ENCODE measurements at places on chromosomes 5 and 9.

- DNase-seq: peak; percentile 59
Measured at GRCh38 chr5:40904205-40904993, 4.9 kb upstream of the C7 start.

- no peak for DNase-seq
Measured at GRCh38 chr5:88279584-88279983, 10.9 kb upstream of the TMEM161B start.

DNA sequence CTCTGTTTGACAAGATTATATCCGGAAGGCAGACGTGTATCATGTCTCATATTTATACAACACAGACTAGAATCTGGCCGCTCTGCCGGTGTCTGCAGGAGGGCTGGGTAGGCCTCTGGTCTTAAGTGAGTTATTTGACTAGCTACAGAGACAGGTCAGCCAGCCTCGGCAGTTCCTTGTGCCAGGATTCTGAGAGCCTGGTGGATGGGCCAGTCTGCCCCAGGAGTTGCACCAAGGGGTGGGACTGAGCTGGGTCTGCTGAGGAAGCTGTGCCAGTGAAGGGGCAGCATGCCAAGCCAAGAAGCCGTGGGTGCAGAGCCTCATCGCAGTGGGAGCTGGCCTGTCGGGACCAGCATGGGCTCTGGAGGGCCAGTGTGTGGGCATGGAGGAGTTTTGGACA is 7.1 kb downstream of the SNX18 start:
- no peak for DNase-seq

- DNase-seq: peak; percentile 88
Measured at GRCh38 chr9:36765468-36766341, 193.0 kb downstream of the MELK start.

- no peak for DNase-seq
Measured at GRCh38 chr5:170046241-170046640, 59.5 kb upstream of the FOXI1 start.

DNA sequence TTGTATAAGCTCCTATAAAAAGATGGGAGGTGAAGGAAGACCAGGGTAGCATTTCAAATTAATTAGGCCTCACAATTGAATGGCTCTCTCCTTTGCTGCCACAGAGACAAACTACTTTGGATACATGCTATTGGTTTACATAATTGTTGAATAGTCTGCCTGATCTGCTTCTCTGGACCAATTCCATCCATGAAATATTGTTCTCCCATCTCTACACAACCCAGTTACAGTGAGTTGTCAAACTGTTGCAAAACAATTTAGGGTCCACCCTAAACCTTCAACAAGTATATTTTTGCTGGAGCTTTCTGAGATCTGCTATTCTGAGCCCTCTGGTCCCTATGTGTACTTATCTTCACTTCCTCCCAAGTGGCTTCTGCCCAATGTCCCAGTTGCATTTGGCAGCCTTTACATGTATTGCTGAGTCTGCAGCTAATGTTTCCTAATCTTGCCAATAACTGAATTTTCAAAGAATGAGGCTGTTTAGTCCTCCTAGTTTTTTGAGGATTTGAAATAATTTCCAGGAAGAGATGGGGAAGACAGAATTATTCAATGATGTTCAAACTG is 38.9 kb downstream of the AGTPBP1 start:
- DNase-seq: no peak

DNA sequence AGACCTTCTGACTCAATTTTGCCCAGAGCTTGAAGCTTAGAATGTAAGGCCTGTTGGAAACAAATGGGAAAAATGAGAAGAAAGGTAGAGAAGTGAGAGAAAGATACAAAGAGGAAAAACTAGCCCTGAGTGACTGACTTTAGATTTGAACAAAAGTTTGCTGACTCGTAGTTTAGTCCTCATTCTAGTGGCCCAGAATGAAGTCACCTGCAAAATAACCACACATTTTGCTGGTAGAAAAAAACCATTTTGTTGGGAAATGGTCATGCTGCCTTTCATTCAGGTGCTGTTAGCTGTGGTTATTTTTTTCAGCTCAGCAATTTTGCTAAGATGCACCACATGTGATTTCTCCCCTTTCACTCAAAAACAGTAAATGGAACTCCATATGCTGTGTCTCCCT is 98.9 kb downstream of the MRPS27 start:
- no peak for DNase-seq

- no peak for DNase-seq
Measured at GRCh38 chr9:26078706-26079105, 400.5 kb upstream of the TUSC1 start.

DNA sequence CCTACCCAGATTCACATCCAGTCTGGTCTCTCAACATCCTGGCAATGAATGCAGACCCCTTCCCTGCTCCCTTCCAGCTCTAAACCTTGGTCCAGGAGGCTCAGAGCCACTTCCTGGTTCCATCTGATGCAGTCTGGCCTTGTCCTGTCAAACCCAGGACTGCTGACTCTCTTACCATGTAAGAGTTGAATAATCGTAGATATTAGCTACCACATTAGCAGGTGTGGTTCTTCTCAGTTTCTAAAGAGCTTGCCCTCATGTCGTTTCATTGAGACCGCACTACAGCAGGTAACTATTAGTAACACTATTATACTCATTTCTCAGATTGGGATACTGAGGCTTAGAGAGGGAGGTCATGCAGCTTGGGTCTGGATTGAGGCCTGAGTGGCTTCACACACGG is 133.3 kb downstream of the BOD1 start:
- DNase-seq: no peak

DNA sequence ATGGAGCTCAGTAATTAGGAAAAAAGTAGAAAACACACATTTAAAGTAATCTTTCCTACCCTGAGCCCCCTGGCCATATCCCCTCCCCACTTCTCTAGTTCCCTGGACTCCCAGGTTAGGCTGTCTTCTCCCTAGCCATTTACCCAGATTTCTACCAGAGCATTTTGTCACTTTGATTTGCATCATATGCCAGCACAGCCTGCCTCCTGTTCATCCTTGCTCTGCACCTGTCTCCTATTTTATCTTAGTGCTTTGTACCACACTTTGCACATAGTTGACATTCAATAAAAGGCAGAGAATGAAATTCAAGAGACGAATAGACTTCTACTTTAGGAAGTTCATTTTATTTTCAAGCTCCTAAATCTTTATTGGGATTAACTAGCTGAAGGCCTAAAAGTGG is 344.5 kb downstream of the EBF1 start:
- DNase-seq: no peak

DNA sequence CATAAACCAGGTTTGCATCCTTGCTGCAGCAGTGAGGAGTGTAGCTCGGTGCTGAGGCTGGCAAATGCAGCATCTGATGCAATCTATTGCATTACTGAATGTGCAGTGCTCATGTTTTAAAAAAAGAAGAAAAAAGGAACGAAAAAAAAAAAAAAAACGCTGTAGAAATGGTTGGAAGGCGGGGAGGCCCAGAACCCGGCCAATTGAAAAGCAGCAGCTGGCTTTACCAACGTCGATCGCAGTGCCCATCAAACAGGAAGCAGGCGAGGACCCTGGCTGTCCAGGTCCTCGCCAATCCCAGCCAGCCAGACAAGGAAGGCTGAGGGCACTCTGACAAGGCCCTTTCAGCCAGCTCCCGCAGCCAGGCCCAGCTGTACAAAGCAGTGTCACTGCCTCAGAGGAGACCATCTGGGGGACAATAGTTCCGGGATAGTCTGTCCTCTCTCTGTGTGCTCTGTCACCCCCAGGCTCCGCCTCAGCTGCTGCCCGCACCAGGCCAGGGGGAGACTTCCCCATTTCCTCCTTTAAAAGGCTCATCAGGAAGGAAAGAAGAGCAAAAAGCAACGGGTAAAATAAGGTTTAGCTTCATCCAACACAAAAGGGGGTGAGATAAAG is 21.8 kb upstream of the CPEB4 start:
- peak; percentile 70 for DNase-seq

DNA sequence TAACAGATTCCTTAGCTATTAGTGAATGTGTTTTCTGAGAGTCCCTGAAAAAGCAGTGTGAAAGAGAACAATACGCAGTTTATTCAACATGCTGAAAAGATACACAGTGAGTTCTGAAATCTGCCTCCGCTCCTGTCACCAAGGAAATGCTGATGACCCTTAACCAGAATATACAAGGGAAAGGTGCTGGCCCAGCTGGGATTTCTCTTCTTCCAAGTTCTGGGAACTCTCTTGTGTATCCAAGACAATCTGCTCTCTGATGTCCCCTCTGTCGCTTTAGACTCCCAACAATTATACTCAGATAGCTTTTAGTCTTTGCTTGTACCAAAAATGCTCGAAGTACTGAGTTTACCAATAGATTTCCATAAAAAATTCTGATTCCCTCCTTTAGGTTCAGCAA is 214.9 kb downstream of the TMEM167A start:
- no peak for DNase-seq

DNA sequence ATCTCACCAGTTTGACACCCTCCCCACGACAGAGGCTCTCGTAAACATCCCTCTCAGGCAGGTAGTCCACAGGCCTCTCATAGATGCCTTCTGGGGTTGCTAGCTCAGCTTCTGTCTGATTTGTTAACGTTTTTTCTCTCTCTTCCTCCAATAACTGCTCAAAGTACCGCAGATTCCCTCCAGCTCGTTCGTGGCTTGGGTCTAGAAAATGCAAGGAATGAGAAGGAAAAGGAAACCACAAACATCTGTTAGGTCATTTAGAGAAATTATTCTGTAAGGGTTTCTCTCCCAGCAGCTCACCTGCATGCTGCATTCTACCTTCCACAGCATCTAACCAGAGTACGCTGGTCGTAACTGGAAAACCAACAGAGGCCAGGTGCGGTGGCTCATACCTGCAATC is 18.5 kb downstream of the P4HA2 start:
- no peak for DNase-seq

DNA sequence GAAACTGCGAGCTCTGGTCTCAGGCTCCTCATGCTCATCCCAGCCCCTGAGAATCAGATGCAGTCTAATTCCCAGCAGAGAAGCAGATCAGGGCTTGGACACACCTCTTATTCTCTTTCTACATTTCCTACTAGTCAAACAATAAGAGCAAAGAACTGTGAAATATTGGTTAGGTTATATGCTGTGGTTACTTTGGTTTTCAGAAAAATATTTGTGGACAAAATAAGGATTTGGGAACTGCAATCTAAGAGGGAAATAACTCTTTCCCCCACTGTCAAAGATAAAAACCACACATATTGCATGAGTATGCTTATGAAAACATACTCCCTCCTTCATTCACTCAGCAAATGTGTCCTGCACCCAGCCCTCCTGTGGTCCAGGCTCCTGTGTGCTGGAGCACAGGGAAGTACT is 164.5 kb upstream of the S1PR3 start:
- no peak for DNase-seq

DNA sequence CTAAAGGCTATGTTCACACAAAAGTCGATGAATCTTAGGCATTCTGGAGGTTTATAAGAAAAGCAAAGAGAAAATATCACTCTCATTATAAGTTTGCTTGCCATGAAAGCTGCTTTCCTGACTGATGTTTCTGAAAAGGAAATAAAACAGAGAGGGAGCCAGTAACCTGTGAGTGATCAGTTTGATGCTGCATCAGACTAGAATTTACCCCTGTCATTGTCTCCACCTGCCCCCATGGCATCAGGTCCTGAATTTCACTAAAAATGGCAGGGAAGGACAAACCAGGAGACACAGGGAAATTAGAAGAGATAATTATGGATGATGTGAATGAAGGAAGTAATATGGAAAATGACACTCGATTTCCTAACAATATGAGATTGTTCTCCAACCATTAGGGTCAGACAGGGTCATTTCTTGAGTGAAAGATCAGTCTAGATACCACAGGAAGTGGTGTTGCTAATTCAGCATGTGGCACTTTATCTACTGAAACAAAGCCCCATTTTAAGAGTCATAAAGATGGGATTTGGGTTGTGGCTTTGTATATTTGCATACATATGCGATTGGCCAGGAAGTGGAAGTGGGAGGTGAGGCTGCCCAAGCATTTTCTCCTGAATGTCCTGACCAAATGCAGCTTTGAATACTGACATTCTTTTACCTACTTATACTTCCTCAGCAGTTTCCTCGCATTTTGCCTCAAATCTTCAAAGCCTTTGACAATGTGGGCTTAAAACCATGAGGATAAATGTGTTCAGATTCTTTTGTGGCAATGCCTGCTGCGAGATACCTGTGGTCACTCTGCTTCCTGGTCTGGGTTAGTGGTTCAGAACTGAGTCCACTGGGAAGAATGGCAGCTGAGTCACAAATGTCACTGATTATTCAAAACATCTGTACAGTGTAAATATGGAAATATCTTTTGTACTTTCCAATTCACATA is 29.7 kb downstream of the MEGF10 start:
- DNase-seq: no peak

All from erythroblast (primary cell).